Activated T-cell treated with anti-CD3 and anti-CD28 coated beads, Interleukin-2, amount 50 U/mL, for 72 hours (primary cell): ENCODE measurements at places on chromosomes 2 and 18.
A peak's percentile ranks its signal among the peaks of the same experiment; 100 is the strongest.

DNA sequence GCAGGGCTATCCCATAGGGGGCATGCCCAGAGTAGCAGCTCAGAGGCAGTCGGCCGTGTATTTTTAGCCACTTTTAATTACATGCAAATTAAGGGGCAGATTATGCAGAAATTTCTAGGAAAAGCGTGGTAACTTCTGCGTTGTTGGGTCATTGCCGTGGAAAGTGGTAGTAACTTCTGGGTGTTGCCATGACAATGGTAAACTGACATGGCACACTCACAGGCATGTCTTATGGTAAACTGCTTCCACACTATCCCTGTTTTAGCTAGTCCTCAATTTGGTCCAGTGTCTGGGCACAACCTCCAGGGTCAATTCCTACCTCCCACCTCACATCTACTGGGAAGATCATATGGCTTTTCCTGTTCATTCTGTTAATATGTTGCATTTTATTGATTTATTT lies 428.9 kb upstream of the FANCL start:
- no peak for DNase-seq

DNA sequence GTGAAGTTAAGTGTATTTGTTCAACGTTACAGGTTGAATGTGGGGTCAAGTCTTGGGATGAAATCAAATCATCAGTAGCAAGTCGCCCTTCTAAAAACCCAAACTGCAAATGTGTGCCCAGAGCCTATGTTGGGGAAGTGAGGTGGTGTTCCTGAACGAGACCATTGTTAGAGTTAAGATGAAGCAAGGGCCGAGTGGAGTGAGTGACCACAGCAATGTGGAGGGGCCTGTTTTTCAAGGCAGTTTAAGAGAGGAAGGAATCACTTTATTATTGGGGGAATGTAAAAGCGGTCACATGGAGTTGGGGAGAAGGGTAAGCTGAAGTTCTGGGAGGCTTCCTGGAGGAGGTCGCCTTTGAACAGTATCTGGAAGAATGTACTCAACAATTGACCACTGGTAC lies 68.5 kb downstream of the MYCN start:
- DNase-seq: no peak

DNA sequence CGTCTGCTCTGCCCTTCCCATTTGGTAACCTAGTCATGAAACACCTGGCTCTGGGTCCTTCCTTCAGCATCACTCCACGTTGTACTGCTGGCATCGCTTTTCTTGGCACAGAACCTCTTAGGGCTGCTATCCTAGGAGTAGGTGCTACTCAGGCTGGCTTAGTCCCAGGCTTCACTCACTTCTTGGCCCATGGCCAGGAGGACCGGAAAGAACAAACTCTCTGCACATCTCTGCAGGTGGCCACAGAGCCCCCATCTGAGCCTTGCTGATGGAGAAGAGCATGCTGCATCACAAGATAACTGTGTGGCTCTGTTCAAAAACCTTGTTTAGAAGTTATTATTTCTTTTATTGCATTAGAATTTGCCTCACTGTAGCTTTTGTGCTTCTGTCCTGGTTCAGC lies 447.2 kb upstream of the TNP1 start:
- DNase-seq: no peak

GRCh38 chr18:48215876-48216638 lies 193.1 kb downstream of the ZBTB7C start:
- DNase-seq: no peak

- peak; percentile 21 for DNase-seq
Measured at GRCh38 chr2:9002637-9003365, 683 bp downstream of the MBOAT2 start.

GRCh38 chr18:44651478-44651877 lies 29.2 kb upstream of the SETBP1 start:
- no peak for DNase-seq
